ENCODE measurements at places on chromosomes 5 and 9. TPM values are rescaled to one million over a fixed set of nuclear protein-coding genes. Genes with fewer than 3 reads are reported as not detected.

The FAM81B gene
- total RNA-seq: not detected

The ANGPTL2 gene
- total RNA-seq: not detected

The PCDHGA11 gene
- total RNA-seq: 0.02 TPM

The MARVELD2 gene
- 2.1 TPM for total RNA-seq

The MYMK gene
- total RNA-seq: not detected

The SLC34A3 gene
- total RNA-seq: 0.13 TPM

The STOML2 gene
- total RNA-seq: 251 TPM

Measured in A549 treated with CpdA at 1 μM for 4 hours (cell line).